ENCODE measurements at places on chromosomes 5 and 9.
A peak's percentile ranks its signal among the peaks of the same experiment; 100 is the strongest.

DNA sequence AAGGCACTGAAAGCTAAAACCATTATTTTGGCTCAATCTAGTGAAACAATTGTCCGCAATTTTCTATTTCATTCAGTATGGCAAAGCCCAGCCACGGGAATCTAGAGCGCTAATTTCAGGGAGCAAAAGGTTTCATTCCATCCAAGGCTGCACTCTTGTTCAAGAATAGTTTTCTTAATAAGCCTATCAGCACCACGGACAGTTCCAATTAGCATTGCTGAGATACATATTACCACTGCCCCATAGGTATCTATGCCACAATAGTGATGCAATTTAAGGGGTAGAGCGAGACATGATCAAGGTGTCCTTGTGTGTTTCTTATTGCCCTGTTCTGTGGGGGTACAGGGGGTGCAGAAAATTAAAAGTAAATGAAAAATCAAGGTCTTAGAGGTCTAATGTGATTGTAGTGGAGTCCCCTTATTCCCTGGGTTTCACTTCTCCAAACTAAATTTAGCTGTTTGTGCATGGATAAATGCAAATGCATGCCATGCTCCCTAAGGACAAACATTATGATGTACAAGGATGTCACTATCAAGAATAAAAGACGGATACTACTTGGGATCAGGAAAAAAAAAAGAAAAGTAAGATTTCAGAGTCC is 45.5 kb downstream of the SPOCK1 start:
- DNase-seq, result no peak

- no peak for DNase-seq
These were observed 4.3 kb downstream of the B4GALT1 start for GRCh38 chr9:33162721-33163311.

- no peak for DNase-seq
These were observed 649 bp upstream of the GLE1 start for GRCh38 chr9:128503870-128504269.

DNA sequence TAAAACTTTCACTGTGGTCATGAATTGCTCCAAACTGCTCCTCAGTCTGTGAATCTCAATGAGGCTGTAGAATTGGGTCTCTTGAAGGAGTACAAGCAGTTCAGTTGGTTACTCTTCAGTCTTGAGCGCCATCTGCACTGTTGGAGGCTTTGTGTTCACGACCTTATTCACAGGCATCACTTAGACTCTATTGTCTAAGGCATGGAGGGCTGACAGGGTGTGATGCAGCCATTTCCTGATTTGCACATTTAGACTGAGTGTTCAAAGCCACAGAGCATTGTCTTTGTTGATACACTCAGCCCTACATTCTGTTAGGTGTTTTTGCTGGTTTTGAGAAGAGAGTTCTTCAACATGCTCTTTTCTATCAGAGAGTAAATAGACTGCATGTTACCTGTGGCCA is 355.9 kb upstream of the RIOK2 start:
- DNase-seq, result no peak

GRCh38 chr5:126166368-126166767 is 256.8 kb upstream of the GRAMD2B start:
- no peak for DNase-seq

DNA sequence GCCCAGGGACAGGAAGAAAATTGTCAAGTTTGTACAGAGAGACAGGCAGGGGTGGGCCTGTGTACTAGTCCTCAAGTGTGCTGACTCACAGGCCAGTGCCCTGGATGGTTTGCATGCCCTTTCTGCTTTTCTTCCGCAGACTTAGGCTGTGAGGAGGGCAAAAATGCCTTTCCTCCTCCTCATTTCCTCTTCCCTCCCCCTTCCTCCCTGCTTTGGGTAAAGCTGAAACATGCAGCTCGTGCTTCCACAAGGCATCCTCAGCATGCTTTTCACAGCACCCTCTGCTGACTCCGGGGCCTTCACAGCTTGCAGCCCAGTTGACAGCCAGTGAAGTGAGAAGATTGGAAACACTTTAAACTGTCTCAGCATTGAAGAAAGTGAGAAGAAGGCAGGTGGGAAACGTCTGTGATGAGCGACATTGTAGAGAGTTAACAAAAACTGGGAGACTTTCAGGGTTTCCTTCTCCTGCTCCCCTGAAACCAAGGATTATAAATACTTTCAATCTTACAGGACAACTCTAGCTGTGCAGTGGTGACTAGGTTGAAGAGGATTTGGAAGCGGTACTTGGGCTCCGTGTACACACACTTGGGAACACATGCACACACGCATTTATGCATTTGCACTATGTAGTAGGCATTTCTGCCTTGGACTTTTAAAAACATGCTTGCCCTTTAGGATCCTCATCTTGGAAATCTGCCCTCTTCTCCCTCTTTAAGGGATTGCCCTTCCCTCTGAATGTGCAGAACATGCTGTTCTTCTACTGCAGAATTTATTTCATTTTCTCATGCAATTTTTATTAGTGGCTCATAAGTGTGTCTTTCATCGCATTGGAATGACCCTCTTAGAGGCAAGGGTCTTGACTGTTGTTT is 138.8 kb downstream of the GRIA1 start:
- DNase-seq, result no peak

DNA sequence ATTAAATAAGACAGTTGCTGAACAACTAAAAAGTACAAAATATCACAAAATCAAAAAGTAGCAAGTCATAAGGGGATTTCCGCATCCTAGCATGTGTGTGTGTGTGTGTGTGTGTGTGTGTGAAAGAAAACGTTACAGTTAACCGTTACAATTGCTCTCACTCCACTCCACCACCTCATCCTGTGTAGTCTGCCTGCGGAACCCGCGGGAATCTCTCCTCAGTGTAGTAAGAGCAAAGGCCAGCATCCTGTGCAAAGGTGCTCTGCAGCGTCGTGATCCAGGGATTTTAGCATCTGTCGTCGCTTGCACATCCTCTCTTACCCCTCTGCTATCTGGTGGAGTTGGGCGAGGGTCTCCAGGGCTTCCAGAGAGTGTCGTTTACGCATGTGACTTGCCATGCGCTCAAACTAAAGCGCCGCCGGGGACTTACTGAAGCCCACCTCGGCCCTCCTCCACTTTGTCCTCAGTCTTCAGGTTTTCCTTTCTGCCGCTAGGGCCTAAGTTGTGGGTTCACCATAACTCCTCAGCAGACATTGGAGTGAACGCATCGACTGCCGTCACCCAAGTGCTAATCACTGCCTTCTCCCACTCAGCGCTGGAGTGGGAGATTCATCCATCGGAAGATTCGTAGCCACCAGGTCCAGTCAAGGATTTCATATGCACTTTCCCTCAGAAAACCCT is 3.9 kb downstream of the CDKN2B start:
- DNase-seq, result no peak

DNA sequence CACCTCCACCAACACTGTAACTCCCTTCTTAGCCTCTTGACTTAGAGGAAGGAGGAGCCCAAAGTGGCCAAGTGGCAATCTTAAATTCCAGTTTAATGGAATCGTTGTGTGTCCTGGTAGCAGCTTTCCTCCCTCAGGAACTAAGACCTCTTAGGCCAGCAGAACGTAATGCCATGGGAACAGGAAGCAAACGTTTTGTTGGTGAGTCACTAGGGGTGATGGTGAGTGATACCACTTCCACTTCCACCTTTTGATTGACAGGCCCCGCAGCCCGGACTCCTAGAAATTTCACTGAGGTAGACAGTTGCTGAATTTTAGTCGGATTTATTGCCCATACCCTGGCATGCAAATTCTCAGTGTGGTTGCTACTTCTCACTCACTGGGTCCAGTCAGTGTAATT is 94.2 kb upstream of the FBN2 start:
- DNase-seq, result no peak

- DNase-seq, result no peak
These were observed 341.4 kb upstream of the ACTBL2 start for GRCh38 chr5:57824047-57824446.

DNA sequence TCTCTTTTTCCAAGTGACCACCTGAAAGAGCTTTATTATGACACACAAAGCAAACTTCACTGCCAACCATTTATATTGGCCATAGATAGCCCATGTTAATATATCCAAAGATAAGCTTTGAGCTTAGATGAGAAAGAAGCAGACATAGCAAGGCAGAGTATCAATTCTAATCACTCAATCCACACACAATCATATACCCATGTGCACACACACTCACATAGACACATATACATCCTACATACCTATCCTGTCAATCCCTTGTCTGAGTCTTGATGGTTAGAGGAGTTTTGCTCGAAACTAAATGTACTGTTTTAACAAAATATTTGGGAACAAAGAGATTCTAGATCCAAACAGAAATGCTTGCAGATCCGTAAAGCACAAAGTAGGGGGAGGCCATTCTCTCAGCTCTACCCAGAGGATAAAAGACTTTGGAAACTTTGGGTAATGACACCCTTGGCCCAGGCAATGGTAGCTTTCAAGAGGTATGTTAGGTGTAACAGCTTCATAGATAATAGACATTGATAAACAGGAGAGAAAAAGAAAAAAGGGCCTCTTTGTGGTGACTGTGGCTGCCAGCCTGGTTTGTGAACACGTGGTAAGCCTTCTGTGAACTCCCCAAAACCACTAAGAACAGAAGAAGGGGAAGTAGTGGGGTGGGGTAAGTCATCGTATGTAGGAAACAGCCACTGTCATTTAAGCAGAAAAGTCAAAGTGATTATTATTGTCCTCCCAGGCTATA is 121.6 kb downstream of the TLR4 start:
- DNase-seq, result peak; percentile 16

- no peak for DNase-seq
These were observed 151.8 kb upstream of the ADRA1B start for GRCh38 chr5:159764283-159765134.

DNA sequence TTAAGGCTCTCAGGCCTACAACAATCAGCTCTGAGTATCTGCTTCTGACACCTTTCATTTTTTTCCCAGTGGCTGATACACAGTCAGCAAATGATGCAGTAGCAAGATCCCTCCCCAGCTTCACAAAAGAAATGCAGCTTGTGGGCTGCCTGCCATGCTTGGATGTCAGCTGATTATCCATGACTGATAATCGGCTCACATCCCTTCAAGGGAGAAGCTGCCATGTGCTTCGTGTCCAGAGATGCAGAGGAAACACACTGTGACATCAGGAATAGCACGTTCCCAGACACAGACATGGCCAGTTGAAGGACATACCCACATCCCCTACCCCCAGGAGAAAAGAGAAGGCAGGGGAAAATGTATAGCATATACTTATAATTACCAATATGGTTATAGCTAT is 27.9 kb downstream of the TMEM215 start:
- no peak for DNase-seq

DNA sequence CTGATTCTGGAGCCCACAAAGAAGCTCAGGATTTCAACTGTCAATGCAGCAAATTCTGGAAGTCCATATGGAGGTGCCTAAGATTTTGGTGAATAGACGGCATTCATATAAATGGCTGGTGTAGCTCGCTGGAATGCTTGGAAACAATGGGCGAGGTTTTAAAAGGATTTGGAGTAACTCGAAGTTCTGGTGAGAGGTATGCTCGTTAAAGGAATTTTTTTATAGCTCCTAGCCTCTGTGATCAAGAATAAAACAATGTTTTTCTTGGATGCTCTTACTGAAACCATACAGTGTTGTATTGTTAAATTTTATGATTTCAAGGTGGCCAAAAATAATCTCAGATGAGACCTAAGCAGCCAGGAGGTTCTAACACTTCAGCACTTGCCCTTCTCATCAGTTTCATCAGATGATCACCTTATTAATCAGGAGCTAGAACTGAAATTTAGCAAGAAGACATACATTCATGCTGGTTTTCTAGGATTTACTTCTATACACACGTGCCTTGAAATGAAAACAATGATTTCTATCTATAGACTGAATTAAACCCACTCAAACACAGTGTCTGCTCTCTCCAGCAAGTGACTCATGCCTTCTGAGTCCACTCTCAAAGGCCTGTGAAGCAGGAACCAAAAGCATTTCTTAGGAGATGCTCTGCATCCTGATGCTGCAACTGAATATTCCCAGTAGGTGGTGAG is 79.2 kb downstream of the OTULIN start:
- no peak for DNase-seq

GRCh38 chr9:76462126-76462525 is 3.1 kb downstream of the GCNT1 start:
- no peak for DNase-seq

DNA sequence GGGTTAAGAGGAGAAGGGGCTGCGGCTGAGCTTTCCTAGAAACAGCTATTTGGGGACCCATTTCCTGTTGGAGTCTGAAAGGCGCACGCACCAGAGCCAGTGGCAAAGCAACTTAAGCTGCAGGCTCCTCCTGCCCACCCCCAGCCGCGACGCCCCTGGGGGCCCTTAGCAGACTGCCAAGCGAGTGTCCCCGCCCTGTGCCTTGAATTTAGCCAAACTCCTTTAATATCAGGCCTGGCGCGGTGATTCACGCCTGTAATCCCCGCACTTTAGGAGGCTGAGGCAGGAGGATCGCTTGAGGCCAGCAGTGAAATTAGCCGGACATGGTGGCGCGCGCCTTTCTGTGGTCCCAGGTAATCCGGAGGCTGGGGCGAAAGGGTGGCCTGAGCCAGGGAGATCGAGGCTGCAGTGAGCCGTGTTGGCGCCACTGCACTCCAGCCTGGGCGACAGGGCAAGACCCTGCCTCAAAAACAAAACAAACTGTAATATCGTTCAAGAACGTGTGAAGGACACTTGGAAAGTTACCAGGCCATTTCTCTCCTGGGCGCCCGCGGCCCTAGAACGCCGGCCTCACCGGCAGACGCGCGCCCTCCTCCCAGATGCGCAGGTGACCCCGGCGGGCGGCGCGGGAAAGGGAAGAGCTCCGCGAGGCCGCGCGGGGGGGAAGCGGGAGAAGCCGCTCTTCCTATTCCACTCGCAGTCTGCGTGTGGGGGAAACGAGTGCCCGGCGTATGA is 1.0 kb upstream of the F2R start:
- DNase-seq, result no peak

DNA sequence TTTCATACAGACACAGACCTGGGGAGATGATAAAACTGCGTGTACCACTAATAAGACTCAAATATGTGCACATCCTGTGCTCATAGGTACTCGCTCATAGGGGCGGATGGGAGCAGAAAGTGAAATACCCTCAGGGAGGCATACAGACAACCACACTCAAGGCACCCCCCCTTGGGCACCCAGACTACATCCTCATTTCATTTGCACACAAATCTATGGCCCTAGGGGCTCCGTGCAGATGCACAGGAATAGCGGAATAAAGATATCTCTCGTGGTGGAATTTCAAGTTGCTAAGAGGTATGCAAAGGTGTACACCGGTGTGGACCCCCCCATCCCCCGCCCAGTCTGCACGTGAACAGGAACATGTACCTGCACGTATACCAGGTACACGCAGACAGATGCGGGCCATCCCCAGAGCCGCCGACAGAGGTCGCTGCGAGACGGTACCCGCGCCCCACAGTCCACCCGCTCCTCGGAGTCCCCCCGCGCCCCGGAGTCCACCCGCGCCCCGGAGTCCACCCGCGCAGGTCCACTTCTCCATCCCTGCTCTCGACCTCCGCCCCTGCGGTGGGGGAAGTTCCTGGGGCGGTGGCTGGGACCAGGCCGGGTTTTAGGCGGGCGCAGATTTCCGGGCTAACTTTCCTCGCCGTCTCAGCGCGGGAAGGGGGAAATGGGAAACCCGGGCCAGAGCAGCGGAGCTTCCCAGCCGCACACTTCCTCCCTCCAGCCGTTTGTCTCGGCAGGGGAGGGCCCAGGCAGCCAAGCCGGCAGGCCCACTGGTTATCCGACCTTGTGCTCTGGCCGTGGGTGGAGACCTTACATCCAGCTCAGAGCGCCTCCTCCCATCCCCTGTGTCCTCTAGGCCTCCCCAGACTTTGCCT is 1.0 kb upstream of the IL12B start:
- peak; percentile 38 for DNase-seq

Data from stimulated activated CD8-positive, alpha-beta memory T cell treated with anti-CD3 and anti-CD28 coated beads, Interleukin-4, amount 100 ng/mL, for 1 hour (primary cell).